ENCODE measurements at places on chromosomes 2 and 18. TPM values are rescaled to one million over a fixed set of nuclear protein-coding genes. Genes with fewer than 3 reads are reported as not detected.

The LYG1 gene
- total RNA-seq, result 1.0 TPM

The NCKAP1 gene
- total RNA-seq, result 189 TPM

The LBX2 gene
- total RNA-seq, result 1.9 TPM

The SPATS2L gene
- 77.3 TPM for total RNA-seq

The POMC gene
- total RNA-seq, result 7.7 TPM

The TSGA10 gene
- 8.3 TPM for total RNA-seq

The DUSP2 gene
- 1.7 TPM for total RNA-seq

The CD302 gene
- total RNA-seq, result 0.92 TPM

- no peak for DNase-seq
Measured at GRCh38 chr2:95382686-95383634, 19.5 kb upstream of the FAHD2A start.

DNA sequence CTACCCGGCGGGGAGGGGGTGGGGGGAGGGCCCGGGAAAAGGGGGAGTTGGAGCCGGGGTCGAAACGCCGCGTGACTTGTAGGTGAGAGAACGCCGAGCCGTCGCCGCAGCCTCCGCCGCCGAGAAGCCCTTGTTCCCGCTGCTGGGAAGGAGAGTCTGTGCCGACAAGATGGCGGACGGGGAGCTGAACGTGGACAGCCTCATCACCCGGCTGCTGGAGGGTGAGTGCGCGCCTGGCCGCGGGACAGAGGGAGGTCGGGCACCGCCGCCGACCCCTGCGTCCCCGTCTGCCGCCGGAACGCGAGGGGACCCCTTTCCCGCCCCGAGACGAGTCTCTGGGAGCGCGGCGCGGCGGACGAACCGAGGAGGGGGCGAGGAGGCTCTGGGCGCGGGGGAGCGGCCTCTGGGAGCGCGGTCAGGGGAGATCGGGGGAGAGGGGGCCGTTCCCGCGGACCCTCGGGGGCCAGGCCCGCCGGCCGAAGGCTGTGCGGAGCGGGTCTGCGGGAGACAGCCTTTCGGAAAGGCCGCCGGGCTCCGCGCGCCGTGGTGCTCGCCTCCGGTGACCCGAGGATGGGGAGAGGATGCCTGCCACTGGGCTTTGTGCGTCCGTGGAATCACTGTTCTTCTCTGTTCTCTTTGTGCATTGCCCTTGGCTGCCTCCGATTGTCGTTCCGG lies 463 bp downstream of the PPP1CB start:
- DNase-seq, result no peak

- no peak for DNase-seq
Measured at GRCh38 chr2:227025510-227025909, 138.5 kb downstream of the COL4A4 start.

DNA sequence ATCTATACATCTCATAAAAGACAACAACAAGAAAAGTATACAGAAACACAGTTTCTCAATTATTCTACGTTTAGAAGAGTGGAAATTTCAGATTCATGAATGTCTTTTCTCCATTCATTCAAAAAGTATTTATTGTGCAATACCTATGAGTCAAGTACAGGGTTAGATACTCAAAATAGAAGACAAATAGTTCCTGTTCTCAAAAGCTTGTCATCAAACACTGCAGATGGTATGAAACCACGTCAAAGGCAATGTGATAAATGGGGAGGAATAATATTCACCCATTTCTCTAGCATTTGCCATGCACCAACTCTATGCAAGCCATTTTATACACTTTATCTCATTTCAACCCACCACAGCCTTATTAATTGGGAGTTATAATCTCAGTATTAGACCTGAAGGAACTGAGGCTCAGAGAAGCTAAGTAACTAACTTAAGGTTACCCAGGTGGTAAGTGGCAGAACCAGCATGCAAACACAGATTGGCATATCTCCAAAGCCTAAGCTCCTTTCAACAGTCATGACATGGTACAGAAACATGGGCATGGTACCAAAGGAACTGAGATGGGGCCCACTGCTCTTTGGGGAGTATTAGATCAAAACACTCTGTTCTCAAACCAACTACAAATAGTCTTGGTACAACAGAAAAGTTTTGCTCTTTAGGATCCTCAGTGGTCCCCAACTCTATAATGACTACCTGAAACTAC lies 67.2 kb upstream of the NPAS2 start:
- DNase-seq, result peak; percentile 58

DNA sequence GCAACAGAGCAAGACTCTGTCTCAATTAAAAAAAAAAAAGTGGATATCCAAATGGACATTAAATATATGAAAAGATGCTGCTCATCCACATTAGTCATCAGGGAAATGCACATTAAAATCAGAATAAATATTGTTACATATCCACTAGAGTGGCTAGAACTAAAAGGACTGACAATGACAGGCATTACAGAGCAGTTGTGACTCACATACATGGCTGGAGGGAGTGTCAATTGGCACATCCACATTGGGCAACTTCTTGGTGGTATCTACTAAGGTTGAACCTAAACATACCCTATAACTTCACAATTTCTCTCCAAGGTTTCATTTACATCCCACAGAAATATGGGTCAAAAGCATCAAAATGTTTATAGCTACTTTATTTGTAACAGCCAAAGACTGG lies 14.0 kb upstream of the DNER start:
- DNase-seq, result no peak

DNA sequence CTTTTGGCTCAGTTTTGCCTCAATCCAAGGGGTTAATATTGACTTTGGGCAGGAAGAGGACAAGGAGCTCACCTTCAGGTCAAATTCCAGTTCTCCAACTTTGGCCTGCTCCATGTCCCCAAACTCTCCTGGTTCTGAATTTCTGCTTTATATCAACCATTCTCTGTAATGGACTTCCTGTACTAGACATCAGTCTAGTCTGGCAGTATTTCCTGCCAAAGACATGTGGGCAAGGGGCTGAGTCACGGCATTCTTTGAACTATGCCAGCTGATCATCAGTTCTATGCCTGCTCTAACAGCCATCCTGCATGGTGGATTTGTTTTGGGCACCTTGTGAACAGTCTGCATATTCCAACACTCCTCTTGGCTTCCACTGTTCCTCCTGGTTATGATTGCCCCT lies 199.4 kb downstream of the ZEB2 start:
- no peak for DNase-seq

DNA sequence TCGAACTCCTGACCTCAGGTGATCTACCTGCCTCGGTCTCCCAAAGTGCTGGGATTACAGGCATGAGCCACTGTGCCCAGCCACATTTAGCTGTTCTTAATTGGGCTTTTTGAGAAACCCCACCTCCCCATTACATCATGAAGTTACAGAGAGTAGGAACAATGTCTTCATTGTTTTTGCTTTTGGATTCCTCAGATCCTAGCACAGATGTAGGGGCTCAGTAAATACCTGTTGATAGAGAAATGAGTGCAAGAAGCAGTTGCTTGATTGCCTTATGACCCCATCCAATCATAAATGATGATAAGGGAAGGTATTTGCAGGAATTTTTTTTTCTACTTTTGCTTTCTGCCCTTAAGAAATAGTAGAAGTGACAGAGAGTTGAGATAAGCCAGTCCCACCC lies 25.4 kb downstream of the GREB1L start:
- no peak for DNase-seq

- DNase-seq, result no peak
Measured at GRCh38 chr2:11097854-11098387, 57.3 kb upstream of the SLC66A3 start.

- no peak for DNase-seq
Measured at GRCh38 chr18:23209031-23209430, 73.7 kb downstream of the CABLES1 start.

DNA sequence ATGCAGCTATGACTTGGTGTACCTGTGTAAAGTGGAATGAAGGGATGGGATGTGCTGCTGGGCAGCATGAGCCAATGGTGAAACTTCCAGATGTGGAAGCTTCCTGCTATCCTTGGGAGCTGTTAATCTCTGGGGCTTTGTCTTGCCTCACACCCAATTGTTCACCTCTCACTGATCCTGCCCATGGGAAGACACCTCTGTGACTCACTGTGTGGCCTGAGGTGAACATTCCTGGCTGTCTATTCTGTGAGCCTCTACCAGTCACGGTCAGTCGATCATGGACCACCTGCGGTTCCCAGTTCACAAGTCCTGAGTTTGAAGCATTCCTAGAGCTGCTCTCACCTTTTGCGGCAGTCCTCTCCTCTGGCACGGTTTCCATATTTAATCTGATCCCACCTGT lies 12.1 kb downstream of the NEURL3 start:
- DNase-seq, result peak; percentile 98

DNA sequence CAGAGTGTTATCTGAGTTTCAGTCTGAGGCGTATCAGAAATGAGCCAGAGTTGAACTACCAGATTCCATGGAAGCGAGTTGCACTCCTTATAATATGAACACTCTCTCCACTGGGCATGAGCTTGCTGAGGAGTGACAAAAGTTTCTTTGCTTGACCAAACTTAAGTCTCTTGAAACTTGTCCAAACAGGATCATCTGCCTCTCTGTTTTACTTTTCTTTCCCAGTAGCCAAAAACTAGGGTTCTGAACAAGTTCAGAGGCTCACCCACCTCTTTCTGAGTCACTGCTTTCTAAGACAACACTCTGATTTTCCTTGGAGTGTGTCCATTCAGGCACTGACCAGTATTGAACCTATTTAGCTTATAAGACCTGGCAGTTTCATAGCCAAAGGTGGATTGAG lies 233.2 kb upstream of the TCF4 start:
- peak; percentile 34 for DNase-seq

- DNase-seq, result no peak
Measured at GRCh38 chr2:42199002-42199401, 29.8 kb downstream of the EML4 start.

DNA sequence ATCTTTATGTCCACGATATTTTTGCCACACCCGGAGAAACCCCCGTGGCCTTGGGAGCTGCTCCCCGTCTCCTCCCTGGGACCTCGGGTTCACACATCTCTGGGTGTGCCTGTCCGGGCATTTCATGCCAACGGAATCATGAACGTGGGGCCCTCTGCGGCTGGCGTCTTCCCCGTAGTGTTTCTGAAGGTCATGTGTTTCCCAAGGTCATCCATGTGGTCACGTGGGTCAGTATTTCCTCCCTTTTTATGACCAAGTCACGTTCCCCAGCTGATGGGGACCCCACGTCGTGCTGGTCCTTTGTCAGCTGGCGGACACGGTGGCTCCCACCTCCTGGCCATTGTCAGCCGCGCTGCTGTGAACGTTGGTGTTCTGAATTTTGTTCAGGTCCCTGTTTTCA lies 135.7 kb downstream of the NFATC1 start:
- DNase-seq, result no peak

DNA sequence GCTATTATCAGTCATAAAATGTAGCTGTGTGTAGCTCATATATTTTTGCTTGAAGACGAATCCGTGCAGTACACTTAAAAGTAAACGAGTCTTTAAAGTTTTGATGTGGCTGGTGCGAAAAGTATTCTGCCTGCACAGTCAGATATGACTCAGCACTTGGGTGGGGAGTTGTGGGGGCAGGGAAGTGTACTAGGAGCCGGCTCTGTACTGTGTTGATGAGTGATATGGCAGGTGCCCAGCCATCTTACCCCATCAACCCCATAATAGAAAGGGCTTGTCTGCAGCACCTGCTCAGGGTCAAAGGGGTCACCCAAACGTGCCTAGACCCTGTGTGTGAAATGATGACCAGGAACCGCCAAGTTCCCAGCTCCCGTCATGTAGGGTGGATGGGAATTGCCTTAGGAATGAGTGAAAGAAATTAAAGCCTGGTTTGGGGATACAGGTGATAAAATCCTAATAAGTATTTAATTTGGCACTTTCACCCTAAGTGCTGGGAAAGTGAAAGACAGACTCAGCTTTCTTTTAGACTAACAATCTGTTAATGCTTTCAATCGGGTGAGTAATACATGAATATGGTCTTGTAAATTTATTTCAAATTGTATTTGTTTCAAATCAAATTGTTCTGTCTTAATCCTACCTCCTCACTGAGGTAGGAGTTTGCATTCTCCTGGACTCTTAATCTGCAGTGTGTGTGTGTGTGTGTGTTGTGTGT lies 48.0 kb downstream of the BCL2L11 start:
- peak; percentile 41 for DNase-seq

GRCh38 chr18:9535430-9535991 lies 60.2 kb downstream of the RALBP1 start:
- no peak for DNase-seq

- DNase-seq, result no peak
Measured at GRCh38 chr2:18544171-18544570, 16.3 kb downstream of the RDH14 start.

GRCh38 chr18:55314031-55314430 lies 274.0 kb downstream of the TCF4 start:
- no peak for DNase-seq

GRCh38 chr18:34632321-34632720 lies 77.8 kb upstream of the DTNA start:
- DNase-seq, result no peak

GRCh38 chr18:48790869-48791635 lies 159.7 kb downstream of the SMAD7 start:
- DNase-seq, result no peak

DNA sequence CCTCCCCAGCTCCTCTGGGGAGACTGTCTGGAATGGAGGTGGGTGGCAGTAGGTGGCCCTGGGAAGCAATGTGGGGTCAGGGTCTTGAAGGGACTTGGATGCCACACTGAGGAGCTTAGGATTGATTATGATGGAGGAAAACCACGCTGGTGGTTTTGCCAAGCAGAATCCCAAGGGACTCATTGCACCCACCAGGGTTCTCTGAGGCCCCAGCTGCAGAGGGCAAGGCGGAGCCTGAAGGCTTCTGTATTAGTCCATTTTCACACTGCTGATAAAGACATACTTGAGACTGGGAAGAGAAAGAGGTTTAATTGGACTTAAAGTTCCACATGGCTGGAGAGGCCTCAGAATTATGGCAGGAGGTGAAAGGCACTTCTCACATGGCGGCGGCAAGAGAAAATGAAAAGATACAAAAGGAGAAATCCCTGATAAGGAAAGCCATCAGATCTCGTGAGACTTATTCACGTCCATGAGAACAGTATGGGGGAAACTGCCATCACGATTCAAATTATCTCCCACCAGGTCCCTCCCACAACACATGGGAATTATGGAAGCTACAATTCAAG lies 87.2 kb upstream of the YWHAQ start:
- DNase-seq, result no peak

DNA sequence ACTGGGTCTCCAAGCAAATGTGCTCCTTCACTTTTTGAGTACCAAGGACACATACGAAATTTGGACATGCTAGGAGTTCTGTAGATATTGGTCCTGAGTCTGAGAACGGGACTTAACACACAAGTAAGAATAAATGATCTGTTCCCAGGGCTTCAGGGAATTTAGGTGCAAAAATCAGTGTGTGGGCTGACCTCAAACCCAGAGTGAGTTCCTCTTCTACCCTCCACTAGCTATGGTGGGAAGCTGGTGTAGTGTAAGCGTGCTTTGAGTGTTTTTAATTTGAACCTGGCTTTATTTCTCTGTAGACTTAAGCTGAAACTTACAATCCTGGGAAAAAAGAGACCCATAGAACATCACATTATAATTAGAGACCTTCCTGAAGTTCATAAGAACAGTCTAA lies 50.5 kb downstream of the MYO3B start:
- no peak for DNase-seq

- DNase-seq, result no peak
Measured at GRCh38 chr2:100425573-100426383, 8.3 kb upstream of the CHST10 start.
